ENCODE measurements at places on chromosomes 4 and X. TPM values are rescaled to one million over a fixed set of nuclear protein-coding genes. Genes with fewer than 3 reads are reported as not detected.

DNA sequence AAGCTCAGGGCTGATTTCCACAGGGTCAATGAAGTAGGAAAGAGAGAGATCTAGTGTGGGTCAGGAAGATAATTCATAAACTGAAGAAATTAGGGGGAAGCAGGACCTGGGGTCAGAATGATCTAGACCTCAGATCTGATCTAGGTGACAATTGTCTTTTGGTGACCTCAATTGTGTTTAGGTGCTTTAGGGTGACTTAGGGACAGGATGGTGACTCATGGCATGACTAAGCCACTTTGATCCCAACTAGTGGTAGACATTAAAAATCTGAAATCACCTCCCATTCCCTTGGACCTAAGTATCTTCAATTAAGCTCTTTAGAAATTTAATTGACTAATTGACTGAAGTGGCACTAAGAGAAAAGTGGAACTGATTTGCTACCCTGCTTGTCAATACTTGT is 36.7 kb upstream of the GRXCR1 start:
- DNase-seq, result no peak

GRCh38 chrX:22486296-22486695 is 213.6 kb downstream of the CBLL2 start:
- no peak for DNase-seq

GRCh38 chr4:70544279-70544868 is 26.0 kb downstream of the AMTN start:
- DNase-seq, result no peak

DNA sequence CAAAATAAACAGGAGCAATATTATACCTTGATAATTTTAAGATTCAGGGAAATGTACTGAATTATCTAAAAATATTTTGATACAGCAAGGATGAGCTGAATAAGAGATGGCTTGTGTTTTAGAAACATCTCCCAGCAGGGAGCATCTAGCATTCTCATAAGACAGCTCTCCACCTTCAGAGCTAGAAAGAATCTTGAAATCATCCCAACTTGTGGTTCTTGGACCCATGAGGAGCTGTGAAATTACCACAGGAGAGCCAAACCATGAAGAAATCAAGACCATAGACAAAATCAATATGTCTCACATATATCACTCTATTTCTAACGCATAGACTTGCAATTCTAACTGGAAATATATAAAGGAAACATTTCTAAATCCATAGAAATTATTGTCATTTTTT is 210.6 kb upstream of the DKK2 start:
- DNase-seq, result no peak

DNA sequence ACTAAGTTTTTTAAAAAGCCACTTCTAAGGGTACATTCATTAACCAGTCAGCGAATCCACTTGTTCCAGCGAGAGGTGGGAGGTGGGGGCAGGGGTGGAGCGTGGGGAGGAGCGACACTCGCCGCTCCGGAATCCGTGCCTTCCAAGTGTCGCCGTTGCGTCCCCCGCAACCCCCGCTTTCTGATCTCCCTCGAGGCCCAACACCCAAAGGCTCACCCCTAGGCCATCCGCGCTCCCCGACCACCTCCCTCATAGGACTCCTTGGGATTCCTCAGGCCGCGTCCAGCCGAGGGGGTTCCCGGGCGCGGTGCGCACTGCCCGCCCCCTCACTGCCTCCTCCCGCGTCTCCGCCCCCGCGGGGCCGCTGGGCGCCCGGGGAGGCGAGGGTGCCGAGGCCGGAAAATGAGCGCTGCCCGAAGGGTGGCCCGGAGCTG is 108.1 kb upstream of the STOX2 start:
- DNase-seq, result no peak

DNA sequence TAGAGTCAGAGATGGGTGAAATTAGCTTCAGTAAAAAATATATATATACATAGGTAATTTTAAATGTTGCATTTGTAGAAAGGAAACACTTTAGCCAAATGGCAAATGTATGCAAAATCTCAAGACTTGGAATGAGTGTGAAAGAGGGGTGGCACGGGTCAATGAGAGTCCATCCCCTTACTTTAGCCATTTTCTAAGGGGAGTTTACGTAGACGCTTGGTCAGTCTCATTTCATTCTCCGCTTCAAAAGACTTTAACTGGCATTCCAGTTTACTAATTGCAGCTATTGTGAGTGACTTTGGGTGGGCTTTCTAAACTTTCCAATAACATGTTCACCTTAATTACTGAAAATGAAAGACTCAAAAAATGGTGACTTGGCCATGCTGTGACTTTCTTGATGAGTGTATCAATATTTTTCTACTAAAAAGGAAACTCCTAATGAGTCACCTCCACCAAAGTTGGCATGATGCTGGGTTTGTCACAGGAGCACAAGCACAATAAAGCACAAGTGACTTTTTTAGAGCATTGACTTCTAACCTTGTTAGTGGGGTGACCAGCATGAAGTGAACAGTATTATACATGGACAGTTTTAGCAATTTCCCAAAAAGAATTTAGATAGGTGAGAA is 356.0 kb upstream of the RASGEF1B start:
- DNase-seq, result peak; percentile 69

- DNase-seq, result no peak
These were observed 73.6 kb downstream of the SNX25 start for GRCh38 chr4:185282968-185283367.

DNA sequence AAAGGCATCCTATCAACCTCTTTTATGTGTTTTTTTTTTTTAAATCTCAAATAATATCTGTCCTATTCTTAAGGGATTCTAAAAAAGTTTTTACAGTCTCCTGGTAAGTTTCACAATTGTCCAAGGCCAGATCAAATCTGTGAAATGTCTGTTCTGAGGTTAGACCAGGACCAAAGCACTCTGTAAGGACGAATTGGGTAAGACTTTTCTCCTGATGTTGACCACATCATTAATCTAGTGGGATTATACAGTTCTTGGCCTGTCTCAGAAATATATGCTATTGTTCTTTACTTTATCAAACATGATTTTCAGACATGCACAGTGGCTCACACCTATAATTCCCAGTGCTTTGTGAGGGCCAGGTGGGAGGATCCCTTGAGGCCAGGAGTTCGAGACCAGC is 45.8 kb upstream of the TMEM131L start:
- DNase-seq, result no peak

GRCh38 chrX:12443534-12444098 is 305.3 kb downstream of the FRMPD4 start:
- DNase-seq, result no peak

GRCh38 chrX:72060196-72060920 is 71.4 kb downstream of the RTL5 start:
- DNase-seq, result no peak

- DNase-seq, result no peak
These were observed 193.1 kb downstream of the SPATA18 start for GRCh38 chr4:52244103-52244775.

DNA sequence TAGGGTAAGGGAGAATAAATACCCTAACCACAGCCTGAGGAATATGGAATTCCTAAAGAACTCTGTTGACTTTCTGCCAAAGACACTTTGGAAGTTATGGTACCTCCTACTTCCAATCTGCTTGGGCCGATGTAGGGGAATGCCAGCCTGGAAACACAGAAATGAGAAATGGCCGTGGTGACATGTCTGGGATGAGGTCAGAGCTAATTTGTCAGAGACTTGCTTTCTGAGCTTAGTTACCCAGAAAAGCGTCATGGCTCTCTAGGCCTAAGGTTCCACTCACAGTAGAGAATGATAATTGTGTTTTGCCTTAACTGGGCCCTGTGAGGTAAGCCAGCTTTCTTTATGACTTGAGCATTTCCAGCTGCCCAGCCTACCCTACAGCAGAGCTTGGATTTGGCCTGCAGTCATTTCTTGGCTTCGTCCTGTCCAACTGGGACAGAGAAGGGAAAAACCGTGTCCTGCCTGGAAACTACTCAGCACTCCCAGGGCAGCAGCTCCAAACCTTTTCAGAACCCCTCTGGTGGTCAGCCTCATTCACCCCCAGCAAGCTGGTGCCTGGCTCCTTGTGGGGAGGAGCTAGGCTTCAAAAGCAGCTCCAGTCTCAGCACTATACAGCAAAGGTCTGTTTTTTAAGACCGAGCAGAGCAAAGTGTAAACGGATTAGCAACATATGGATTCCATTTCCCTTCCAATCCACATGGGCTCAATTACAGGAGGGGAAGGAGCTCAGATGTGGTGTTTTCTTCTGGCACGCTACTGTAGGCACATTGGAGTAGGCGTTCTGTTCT is 92.3 kb downstream of the RLIM start:
- DNase-seq, result no peak

DNA sequence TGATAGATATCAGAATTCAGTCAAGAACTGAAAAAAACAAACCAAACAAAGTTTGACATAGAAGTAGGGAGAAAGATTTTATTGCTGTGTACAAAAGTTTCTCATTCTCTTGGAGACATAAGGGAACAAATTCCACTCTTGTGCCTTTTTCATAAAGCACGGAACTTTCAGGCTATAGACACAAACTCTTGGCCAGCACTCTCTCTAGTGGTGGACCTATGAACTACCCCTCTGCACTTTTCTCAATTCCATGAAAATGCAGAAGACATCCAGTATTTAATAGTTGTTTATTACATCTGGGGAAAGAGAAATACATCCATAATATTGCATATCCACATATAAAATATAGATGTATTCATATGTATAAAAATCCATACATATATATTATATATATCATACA is 291.6 kb upstream of the HS3ST1 start:
- peak; percentile 14 for DNase-seq

GRCh38 chr4:99117876-99118693 is 26.0 kb downstream of the ADH4 start:
- DNase-seq, result no peak

- no peak for DNase-seq
These were observed 270.3 kb upstream of the CTSO start for GRCh38 chr4:156223985-156224384.

DNA sequence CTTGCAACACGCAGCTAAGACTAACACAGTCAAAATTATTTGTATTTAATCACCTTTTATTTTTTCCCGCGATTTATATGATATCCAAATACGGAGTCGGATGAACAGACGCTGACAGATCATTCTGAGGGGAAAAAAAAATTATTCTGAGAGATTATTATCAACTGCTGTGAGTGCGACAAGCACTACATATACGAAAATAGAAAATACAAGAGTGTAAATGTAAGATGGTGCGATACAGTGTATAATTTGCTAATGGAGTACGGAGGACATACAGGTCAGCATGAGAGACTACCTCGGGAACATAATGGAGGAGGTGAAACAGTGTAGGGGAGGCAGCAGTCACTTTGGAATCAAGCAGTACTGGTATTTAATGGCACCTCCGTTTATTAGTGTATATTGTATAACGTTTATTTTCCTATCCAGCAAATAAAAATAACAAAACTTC is 2.8 kb upstream of the LIN54 start:
- DNase-seq, result no peak

GRCh38 chr4:1998296-1998695 is 10.5 kb downstream of the NELFA start:
- DNase-seq, result no peak

- DNase-seq, result no peak
These were observed 1222.2 kb downstream of the STIM2 start for GRCh38 chr4:28082686-28083390.

GRCh38 chr4:86917212-86918039 is 17.4 kb upstream of the AFF1 start:
- no peak for DNase-seq

- DNase-seq, result no peak
These were observed 52.0 kb downstream of the ENOPH1 start for GRCh38 chr4:82482387-82482786.

DNA sequence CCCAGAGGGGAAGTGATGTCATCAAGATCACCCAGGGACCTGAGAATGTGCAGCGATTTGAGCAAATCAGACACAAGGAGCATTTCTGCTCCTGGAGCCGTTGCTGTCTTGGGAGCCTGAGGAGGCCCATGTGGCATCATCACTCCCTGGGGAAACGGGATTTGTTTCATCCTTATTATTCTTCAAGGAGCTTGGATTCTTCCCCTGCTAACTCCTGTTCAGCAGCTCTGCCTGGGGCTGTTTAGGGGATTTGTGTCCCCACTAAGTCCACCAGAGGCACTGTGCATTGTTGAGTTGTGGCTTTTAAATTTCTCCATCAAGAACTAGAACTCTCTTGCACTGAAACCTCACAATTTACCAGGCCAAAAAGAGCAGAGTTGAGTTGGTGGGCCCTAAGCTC is 104.2 kb upstream of the MSX1 start:
- no peak for DNase-seq

GRCh38 chr4:74320559-74321118 is 12.4 kb downstream of the EPGN start:
- peak; percentile 56 for DNase-seq

GRCh38 chr4:121380776-121381462 is at the start of gene QRFPR:
Gene QRFPR (minus strand): TSS chr4:121381018. CDS start chr4:121380647, 371 bp downstream.
- peak; percentile 5 for DNase-seq

DNA sequence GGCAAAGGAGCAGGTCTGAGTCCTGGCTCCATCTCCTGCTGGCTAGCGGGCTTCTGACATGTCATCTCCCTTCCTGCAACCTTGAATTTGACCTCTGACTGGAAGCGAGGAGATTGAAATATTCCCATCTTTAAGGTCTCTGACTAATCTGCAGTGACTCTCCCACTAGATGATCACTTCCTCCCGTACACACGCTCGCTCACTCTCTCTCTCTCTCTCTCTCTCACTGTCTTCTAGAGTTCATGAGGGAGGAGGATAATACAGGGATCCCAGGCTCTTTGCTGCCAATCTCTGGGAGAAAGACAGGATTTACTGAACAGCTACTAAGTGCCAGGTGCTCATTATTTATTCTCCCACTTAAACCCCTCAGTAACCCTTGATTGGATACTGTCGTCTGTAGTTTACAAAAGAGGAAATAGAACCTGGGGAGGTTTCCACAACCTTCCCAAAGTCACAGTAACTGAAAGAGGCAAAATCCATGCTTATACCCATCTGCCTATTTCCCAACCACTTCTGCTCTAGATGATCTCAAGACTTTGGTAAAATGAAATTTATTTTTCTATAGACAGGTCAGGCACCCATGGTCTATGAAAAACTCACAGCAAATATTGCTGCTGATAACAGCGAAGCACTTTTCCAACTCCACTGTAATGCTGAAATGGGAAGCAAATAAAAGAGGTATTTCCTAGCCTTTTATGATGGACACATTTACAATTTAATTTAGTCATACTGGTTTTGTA is 193.5 kb upstream of the C1QTNF7 start:
- DNase-seq, result peak; percentile 40

The TRIML2 gene
- not detected for total RNA-seq

The GAGE12F gene
- total RNA-seq, result not detected

The NCAPG gene
- total RNA-seq, result 70.2 TPM

The RGN gene
- total RNA-seq, result not detected

The GPR143 gene
- total RNA-seq, result not detected

The PRKG2 gene
- 1.2 TPM for total RNA-seq

The EXOC1 gene
- 18.7 TPM for total RNA-seq

The COL4A6 gene
- total RNA-seq, result not detected

The BRS3 gene
- total RNA-seq, result not detected
